ENCODE measurements at places on chromosomes 3 and 15.

- no peak for DNase-seq
These were observed 83.8 kb downstream of the GADL1 start for GRCh38 chr3:30810625-30811024.

DNA sequence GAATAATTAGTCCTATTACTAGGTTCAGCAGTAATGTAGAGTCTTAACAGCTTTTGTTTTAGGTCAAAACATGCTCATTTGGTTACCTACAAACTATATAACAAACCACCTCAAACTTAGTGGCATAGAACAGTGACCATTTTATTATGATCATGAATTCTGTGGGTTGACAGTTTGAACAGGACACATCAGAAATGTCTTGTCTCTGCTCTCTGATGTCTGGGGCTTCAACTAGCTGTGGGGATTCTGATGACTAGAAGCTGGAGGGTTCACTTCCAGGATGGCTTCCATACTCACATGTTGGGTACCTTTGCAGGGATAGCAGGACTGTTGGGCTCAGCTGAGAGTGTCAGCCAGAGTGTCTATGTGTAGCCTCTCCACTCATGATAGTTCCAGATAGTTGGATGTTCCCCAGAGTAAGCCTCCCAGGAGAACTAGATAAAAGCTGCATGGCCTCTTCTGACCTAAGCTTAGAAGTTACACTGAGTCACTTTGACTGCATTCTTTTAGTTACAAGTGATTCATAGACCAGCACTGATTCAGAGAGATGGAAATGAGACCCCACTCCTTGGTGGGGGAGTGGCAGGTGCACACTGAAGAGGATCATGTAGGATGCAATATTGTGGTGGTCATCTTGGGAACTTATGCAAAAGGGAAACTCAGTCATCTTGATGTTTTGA lies 32.6 kb downstream of the PLCL2 start:
- peak; percentile 30 for DNase-seq

- no peak for DNase-seq
These were observed 13.4 kb downstream of the ITPR1 start for GRCh38 chr3:4506559-4507023.

DNA sequence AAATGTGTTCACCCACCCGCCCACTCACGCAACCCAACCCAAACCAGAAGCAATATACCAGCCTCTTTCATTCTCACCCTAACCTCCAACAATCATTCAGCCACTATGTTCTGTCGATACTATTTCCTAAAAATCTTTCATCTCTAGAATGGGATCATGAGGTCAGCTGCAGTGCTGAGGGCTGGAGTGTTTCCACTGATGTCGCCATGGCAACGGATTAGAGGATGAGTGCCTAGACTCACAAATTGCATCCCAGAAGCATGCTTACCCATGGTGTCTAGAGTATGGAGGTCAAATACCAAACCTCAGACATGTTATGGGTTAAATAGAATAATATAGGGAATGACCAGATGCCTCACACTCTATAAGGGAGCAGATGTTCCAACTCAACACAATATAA lies 138.5 kb downstream of the GABRB3 start:
- no peak for DNase-seq

GRCh38 chr3:62874711-62875557 lies at the start of gene CADPS:
Gene CADPS, minus strand, starts transcription at chr3:62875416. Its CDS starts 387 bp downstream, at chr3:62875029.
- no peak for DNase-seq

DNA sequence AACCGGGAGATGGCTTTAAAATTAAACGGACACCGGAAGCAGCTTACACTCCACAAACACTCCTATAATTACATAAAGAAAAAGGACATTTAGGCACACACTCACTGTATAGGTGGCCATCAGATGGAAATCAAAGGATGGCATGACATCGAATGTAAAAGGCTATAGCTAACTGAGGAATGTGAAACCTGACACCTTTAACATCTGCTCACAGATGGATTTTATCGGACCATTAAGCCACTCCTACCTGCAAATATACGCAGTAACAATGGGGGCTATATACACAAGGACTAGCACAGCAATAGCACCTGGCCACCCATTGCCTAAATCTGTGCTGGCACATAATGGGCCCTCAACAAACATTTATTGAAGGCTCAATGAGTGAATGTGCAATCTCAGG lies 14.5 kb upstream of the RBSN start:
- no peak for DNase-seq

DNA sequence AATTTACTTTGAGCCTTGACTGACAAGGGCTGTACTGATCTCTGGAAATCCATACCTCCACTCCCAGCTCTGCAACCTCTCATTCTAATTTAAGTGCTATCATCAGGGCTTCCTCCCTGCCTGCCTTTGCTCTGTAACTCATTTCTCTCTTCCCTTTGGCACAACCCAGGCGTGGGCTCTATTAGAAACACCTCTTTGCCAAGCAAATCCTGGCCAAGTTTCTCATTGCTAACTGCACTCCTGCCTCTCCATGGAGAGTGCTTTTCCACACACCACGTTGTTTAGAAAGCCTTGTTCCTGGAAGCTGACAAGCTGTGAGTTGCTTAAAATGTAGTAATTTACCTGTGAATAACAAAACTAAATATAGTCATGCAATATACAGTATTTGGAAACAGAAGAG lies 20.1 kb upstream of the FSTL1 start:
- no peak for DNase-seq

- DNase-seq, result no peak
These were observed 181.9 kb upstream of the TTC14 start for GRCh38 chr3:180420016-180420415.

- peak; percentile 51 for DNase-seq
These were observed 14.9 kb upstream of the TBC1D23 start for GRCh38 chr3:100245927-100246326.

- no peak for DNase-seq
These were observed 172.4 kb downstream of the CHST2 start for GRCh38 chr3:143291836-143292447.

- DNase-seq, result no peak
These were observed 121.8 kb downstream of the ZNF609 start for GRCh38 chr15:64582202-64582601.

GRCh38 chr3:58369876-58370275 lies 37.2 kb downstream of the PXK start:
- DNase-seq, result no peak

GRCh38 chr15:45449916-45450867 lies 71.8 kb upstream of the GATM start:
- DNase-seq, result no peak
